Right ventricle myocardium inferior (tissue), 1 donor: ENCODE measurements at places on chromosomes 12 and 14. TPM values are rescaled to one million over a fixed set of nuclear protein-coding genes. Genes with fewer than 3 reads are reported as not detected.

DNA sequence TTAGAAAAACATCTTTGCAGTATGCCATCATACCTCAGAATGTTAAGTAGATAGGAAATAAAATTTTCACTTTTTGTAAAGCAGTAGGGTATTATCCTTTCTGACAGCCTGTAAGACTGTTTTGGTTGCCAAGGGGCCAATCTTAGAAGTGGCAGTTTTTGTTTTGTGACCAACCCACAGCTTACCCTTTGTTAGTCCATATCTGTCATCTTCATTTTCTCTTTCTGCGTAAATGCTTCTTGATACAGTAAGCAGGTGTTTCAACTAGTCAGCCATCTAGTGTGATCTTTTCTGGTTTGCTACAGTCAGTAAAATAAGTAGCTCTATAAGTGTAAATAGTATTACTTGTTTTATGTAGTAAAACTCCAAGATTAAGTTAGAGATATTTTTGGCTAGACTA is 8.8 kb downstream of the PPM1A start:
- no peak for DNase-seq

DNA sequence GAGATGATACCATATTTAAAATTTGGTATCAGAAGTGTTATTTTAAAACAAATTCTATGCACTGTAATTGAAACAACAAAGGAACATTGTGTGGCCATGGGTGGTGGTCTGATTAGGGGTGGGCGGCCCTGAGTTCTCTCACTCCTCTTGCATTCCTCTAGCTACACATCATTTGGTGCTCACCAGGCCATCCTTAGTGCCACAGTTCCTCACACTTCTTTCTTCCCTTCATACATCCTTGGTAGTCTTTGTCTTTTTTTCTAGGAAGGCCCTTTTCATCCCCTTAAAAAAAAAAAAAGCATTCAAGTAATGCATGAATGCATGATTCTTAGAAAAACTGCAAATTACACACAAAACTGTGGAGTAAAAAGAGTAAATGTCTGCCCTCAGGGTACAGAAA is 2.4 kb upstream of the MANSC4 start:
- no peak for DNase-seq

- DNase-seq = no peak
Observed at GRCh38 chr12:79262938-79263337, 398.4 kb downstream of the SYT1 start.

GRCh38 chr14:68816183-68816942 is 23.5 kb upstream of the ZFP36L1 start:
- peak; percentile 96 for DNase-seq

- DNase-seq = no peak
Observed at GRCh38 chr14:101189266-101189665, 285.7 kb upstream of the RTL1 start.

DNA sequence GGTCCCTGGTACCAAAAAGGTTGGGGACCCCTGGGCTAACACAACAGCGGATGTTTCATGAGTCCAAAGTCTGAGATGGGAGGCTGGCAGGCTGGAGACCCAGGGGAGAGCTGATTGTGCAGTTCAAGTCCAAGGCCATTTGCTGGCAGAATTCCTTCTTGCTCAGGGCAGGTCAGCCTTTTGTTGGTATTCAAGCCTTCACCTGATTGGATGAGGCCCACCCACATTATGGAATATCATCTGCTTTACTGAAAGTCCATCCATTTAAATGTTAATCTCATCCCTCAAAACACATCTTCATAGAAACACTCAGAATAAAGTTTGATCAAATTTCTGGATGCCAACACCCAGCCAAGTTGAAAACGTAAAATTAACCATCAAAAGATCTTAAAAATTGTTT is 52.9 kb downstream of the GSC start:
- no peak for DNase-seq

- no peak for DNase-seq
Observed at GRCh38 chr12:87388376-87388775, 640.8 kb downstream of the C12orf50 start.

DNA sequence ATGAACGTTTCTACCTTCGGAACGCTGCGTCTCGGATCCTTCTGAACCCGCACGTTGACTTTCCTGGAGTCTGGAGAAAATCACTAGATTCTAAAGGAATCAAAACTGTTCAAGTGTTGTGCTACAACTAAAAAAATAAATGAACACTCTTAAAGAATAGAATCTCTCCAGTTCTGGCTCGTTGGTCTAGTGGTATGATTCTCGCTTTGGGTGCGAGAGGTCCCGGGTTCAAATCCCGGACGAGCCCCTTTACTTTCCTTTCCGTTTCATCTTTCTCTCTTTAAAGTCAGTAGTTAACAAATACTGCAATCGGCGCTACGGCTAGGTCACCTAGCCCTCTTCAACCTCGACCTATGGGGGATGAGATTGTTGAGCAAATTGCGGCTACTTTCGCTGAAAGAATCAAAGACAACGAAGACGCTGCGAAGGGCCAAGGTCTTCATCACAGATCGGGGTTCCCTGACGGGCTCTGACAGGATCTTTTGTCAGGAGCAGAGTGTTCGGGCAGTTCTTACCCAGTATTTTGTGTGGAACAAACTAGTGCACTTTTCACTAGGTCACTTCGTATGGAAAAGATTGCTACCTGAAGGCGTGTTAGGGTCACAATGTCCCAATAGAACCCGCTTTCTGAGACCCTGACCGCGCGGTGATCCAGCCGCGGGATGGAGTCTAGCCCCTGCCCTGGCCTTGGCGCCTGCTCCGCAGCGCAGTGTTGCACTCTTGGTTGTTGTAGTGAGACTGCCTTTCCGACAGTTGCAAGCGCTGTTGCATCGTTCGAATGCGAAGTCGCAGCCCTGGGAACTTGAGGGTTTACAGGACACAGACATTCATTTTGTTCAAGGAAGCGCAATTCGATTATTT is 8.4 kb downstream of the OR6S1 start:
- no peak for DNase-seq

GRCh38 chr14:69107407-69108003 is 45.4 kb downstream of the DCAF5 start:
- DNase-seq = no peak

- no peak for DNase-seq
Observed at GRCh38 chr14:32536175-32536574, 207.1 kb downstream of the AKAP6 start.

DNA sequence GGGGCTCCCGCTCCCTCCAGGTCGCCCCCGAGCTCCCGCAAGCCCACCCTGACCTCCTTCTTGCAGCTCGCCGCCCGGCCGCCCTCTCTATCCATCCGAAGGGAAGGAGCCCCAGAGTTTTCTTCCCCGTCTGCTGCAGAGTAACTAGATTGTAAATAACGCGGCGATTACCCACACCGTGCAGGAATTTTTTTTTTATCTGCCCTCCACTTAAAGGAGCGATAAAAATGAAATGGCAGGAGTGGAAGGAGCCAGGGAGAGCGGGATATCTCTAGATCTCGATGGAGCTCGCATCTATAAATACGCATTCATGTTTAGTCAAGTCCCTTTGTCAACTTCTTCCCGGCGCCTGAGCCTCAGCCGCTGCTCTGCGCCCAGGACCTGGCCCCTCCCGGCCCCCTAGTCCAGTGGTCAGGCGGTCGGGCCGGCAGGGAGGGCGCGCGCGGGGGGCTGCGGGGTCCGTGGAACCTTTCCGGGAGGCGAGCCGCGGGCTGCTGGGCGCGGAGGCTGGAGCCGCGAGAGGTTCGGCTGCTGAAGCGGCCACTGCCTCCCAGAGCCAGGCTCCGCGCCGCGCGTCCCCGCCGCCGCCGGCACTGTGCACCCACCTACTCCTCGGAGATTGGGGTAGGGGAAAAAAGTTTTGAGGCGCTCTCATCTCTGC is 386.0 kb downstream of the BCAT1 start:
- peak; percentile 68 for DNase-seq

- peak; percentile 77 for DNase-seq
Observed at GRCh38 chr12:119153477-119154434, 25.0 kb upstream of the HSPB8 start.

DNA sequence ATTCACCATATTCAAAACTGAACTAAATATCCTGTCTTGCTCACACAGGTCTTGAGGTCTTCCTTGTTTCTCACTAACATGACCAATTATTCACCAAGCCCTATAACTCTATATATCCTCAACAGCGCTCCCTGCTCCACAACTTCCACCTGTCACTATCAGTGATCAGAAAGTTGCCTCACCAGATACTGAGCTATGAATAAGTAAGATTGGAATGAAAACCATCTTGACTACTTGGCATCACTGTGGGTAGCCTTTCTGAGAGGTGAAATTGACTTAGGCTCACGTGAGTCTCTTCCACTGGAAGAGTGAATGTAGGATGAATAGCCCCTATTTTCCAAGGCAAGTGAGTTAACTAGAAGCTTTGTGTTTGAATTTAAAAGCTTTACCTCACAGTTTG is 167.1 kb downstream of the PIK3C2G start:
- no peak for DNase-seq

GRCh38 chr12:13258197-13258596 is 61.7 kb downstream of the EMP1 start:
- DNase-seq = no peak

- no peak for DNase-seq
Observed at GRCh38 chr14:93142854-93143652, 27.3 kb upstream of the ITPK1 start.

GRCh38 chr12:101493556-101493955 is 18.4 kb downstream of the SPIC start:
- DNase-seq = no peak

DNA sequence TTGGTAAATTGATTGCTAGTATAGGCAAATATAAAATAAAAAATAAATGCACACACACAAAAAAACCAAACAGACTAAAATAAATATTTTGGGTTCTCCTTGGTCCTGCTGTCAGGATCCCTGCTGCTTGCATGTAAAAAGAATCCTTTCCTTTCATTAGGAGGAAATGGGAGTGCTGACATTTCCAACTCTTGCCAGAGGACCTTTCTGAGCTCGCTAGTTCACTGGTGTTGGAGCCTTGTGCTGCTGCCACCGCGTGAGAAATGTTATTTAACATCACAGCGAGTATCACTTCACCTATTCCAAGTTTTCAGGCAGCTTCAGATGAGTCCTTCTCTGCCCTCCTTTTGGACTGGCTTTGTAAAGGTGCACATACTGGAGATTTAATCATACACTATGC is 358.9 kb downstream of the NPAS3 start:
- no peak for DNase-seq

DNA sequence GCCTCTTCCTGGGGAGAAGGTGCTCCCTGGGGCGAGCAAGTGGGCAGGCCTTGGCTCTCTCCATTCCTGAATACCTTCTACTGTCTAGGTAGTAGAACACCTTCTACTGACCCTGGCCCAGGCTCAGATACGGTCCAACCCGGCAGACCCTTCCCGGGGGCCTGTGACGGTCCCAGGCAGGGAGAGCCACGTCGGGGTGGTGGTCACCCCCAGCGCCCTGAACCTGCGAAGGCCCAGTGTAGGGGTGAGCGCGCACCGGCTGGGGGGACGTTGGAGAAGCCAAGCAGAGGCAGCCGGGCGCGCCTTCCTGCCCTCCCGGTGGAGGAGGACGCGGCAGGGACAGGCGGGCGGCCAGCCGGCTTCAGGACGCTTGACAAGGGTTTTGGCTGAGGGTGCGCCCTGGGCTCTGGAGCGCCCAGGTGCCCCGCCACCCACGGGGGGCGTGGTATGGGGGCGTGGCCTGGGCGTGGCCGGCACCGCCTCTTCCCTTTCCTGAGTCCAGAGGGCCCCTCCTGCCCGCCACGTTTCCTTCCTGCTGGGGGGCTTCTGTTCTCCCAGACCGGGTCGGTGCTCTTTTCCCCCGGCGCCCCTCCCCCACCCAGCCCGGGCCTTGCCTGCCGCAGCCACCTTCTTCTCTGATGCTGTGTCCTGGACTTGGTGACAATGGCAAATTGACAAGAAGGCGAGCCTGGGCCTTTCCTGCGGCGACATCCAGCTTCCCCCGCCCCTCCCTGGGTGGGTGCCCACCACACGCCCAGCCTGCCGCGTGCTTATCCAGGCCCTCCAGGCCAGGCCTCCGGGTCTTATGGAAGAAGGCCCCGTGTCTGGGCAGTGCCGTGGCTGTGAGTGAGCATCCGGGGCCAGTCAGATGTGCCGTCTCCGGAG is 24.5 kb upstream of the PPP1R13B start:
- DNase-seq = peak; percentile 85

DNA sequence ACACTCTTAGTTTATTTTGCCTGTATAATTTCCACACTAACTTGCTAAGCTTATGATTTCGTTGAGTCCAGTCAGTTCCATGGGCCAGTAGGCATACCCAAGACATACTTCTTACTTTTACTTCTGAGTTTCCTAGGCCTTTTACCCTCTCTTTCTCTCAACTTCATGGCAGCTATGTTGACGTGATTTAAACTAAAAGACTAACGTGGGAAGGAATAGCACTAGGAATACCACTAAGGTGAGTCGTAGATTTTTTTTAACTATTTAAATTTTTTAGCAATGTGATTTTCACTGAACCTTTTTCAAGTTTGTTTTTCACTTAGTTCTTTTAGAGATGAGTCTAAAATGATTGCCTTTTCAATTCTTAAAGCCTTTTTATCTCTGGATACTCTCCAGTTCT is 793.5 kb upstream of the NOVA1 start:
- DNase-seq = no peak

DNA sequence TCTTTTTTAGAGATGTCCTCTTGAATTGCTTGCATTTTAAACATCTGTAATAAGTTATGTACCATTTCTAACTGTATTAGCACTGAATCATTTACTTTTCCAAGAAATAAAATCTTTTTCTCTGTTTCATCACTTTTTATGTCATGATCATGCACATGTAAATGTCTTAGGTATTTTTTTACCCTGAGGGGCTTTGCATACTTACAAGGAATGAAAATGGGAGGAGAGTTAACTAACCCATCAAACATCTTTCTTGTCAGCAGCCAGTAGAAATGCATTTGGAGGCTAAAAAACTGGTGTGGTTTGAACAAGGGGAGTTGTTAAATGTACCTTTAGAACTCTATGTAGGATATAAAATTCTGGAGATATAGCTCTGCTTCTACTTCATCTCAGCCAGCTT is 1080.3 kb downstream of the GALC start:
- DNase-seq = no peak

GRCh38 chr12:131253376-131254026 is 299.8 kb downstream of the ADGRD1 start:
- no peak for DNase-seq

DNA sequence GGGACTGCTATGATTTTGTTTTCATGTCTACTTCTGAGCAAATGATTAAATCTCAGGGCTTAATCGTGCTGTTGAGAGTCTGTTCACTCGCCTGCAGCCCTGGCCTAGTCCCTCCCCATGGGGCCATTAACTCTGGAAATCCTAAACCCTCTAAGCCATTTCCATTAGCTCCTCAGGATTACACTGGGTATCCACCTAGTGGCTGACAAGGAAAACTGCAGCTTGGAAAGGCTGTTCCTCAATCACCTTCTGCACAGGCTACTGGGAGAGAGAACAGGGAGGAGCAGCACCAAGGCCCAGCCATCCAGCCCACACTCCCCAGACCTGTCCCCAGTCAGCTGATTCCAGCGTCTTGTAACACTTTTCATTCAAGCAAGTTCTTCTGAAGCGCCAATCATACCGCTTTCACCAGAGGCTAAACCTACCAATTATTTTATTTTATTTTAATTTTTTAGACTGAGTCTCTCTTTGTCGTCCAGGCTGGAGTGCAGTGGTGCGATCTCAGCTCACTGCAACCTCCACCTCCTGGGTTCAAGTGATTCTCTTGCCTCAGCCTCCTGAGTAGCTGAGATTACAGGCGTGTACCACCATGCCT is 48.7 kb downstream of the NEUROD4 start:
- no peak for DNase-seq

PLD4 gene
- total RNA-seq = not detected

GOLGA5 gene
- 18.9 TPM for total RNA-seq

ACYP1 gene
- 11.7 TPM for total RNA-seq

REP15 gene
- total RNA-seq = 8.2 TPM

P2RX2 gene
- total RNA-seq = not detected

DUSP6 gene
- total RNA-seq = 25.0 TPM

MIP gene
- not detected for total RNA-seq

MGP gene
- total RNA-seq = 369 TPM

KRT72 gene
- not detected for total RNA-seq

OTOGL gene
- total RNA-seq = 0.38 TPM

DCN gene
- 1,037 TPM for total RNA-seq

TAPBPL gene
- 15.7 TPM for total RNA-seq
